Occipital lobe (tissue), 3 donors: ENCODE measurements at places on chromosomes 13 and 19.
A peak's percentile ranks its signal among the peaks of the same experiment; 100 is the strongest.

GRCh38 chr13:113769881-113770280, 10.9 kb downstream of the TMEM255B start:
- DNase-seq: no peak

GRCh38 chr13:113659337-113659736, 1.3 kb upstream of the ATP4B start:
- DNase-seq: no peak

DNA sequence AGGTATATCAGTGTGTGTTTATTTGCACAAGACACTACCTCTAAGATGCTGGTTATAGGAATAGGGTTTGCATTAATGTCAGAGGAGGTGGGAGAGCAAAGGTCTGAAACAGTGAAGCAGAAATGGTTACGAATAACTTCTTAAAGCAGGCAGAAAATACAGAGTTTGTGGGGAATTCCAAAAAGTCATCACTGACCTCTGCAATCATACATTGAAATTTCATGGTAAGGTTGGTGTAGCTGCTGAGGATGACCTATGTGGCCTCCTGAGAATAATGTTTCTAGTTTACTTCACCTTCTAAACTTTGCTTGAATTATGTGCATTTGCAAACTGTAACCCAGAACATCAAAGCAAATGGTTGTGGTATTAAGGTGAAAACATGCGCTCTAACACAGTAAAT, 280.1 kb downstream of the PCDH20 start:
- no peak for DNase-seq

GRCh38 chr13:51258612-51259548, 36.7 kb downstream of the FAM124A start:
- no peak for DNase-seq

- no peak for DNase-seq
Observed at GRCh38 chr19:50003254-50003788, 21.9 kb downstream of the VRK3 start.

DNA sequence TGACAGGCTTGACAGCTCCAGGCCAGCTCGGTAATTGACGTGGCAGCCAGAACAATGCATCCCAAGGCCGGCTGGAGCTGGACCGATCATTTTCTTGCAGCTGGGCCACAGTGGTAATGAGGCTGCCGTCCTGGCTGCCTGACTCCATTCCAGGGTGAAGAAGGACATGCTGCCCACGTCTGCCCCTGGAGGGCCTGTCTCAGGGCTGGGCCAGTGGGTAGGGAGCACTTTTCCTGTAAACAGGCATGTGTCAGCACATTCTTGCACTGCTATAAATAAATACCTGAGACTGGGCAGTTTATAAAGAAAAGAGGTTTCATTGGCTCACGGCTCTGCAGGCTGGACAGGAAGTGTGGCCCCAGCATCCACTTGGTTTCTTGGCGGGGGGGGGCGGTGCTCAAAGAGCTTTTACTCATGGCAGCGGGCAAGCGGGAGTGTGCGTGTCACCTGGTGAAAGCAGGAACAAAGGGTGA, 38.1 kb upstream of the KCTD15 start:
- no peak for DNase-seq

DNA sequence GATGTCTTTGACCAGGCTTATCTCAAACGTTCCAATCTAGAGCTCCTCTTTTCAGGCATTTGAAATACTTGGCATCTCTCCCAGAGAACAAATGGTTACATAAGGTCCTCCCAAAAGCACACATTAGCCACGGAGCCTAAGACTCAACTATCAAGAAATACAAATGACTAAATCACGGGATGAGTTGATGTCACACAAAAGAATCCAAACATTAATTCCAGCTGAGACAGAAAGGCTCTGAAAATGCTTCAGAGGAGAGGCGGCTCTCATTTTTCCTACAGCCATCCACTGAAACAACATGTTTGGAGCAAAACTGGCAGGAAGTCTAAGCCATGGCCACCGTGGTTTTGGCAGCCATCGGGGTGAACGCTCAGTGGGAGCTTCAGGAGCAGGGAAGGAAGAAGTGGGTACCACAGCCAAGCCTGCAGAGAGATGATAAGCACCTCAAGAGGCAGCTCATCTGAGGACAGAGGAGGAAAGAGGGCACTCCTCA, 122.5 kb downstream of the STK24 start:
- DNase-seq: peak; percentile 57

GRCh38 chr13:66714795-66715194, 515.3 kb downstream of the PCDH9 start:
- no peak for DNase-seq

GRCh38 chr19:34976611-34977010, 12.6 kb upstream of the ZNF792 start:
- DNase-seq: no peak
